Upper lobe of right lung (tissue), 1 donor: ENCODE measurements at places on chromosomes 7 and 10.

- no peaks in the 10 kb centered on the region for H3K36me3 ChIP-seq
- DNase-seq = no peak
- H3K4me1 ChIP-seq = no peaks in the 10 kb centered on the region
- no peak overlapping the region for H3K4me3 ChIP-seq
Observed at GRCh38 chr7:3722396-3722922, 421.4 kb downstream of the SDK1 start.

- H3K36me3 ChIP-seq = no peaks in the 10 kb centered on the region
- no peak overlapping the region for H3K27ac ChIP-seq
- H3K27me3 ChIP-seq = no peaks in the 10 kb centered on the region
- no peak for DNase-seq
Observed at GRCh38 chr10:676178-676577, 13.3 kb downstream of the DIP2C start.

DNA sequence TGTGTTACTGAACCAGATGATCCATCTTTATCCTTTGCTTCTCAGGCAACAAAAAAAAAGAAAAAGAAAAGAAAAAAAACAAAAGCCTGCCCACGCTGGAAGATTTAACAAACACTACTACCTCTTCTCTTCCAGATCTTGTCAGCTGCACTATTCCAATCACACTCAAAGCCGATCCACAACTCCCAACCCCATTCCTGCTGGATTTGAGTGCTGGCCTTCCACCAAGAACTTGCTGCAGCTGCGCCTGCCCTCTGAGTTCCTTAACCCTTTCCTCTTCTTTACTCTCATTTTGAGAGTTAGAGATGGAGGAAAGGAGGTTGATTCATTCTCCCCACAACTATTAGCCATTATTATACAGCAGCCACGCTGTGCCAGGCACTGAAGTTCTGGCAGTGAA, 16.0 kb upstream of the ITGA8 start:
- H3K36me3 ChIP-seq = no peaks in the 10 kb centered on the region
- no peaks in the 10 kb centered on the region for H3K4me1 ChIP-seq
- no peak overlapping the region for H3K4me3 ChIP-seq
- no peak for DNase-seq

- DNase-seq = no peak
- no peak overlapping the region for H3K4me3 ChIP-seq
- no peaks in the 10 kb centered on the region for H3K36me3 ChIP-seq
- H3K27ac ChIP-seq = no peak overlapping the region
- no peaks in the 10 kb centered on the region for H3K27me3 ChIP-seq
- H3K4me1 ChIP-seq = peaks cover 6% of the 10 kb centered on the region
Observed at GRCh38 chr7:98836811-98837629, 32.8 kb downstream of the TMEM130 start.

DNA sequence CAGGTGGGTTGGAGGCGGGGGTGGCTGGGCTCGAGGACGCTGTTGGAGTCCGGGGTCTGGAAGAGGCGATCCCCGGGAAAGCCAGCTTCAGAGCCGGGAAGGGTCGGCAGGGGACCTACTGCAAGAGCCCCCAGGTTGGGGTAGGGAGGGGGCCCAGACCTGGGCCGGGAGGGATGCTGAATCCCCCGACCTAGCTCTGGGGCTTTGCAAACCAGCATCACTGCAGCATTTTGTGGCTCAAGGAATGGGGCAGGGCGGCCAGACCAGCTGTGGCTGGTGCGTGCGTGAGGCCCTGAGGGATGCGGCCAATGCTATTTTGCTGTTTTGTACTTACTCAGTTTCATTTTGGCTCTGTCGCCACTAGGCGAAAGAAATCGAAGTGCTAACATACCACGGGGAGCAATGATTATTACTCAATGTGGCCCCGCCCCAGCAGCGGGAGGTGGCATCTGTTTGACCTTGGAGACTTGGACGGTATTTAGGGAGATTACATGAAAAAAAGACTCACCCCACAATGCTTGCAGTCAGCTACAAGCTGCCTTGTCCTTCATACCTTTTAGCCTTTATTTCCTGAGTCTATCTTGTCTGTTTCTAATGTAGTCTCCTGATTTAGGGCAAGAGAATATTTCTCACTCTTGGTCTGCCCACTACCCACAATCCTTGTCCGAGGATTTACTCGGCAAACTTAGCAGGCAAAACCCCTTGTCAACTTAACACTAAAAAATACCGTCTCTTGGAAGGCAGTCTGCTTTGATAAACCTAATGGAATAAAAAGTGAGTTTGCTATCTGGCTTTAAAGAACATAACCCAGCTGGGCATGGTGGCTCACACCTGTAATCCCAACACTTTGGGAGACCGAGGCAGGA, 16.2 kb downstream of the HSPB1 start:
- peak; percentile 83 for DNase-seq
- H3K4me1 ChIP-seq = peaks cover 18% of the 10 kb centered on the region
- H3K4me3 ChIP-seq = peak overlapping the region; percentile 90
- H3K27me3 ChIP-seq = no peaks in the 10 kb centered on the region
- peak overlapping the region; percentile 94 for H3K27ac ChIP-seq

GRCh38 chr10:13056456-13057077, 43.4 kb upstream of the OPTN start:
- H3K36me3 ChIP-seq = no peaks in the 10 kb centered on the region
- H3K4me1 ChIP-seq = no peaks in the 10 kb centered on the region
- no peak overlapping the region for H3K27ac ChIP-seq
- no peak overlapping the region for H3K4me3 ChIP-seq
